ENCODE measurements at places on chromosomes 16 and 17.

DNA sequence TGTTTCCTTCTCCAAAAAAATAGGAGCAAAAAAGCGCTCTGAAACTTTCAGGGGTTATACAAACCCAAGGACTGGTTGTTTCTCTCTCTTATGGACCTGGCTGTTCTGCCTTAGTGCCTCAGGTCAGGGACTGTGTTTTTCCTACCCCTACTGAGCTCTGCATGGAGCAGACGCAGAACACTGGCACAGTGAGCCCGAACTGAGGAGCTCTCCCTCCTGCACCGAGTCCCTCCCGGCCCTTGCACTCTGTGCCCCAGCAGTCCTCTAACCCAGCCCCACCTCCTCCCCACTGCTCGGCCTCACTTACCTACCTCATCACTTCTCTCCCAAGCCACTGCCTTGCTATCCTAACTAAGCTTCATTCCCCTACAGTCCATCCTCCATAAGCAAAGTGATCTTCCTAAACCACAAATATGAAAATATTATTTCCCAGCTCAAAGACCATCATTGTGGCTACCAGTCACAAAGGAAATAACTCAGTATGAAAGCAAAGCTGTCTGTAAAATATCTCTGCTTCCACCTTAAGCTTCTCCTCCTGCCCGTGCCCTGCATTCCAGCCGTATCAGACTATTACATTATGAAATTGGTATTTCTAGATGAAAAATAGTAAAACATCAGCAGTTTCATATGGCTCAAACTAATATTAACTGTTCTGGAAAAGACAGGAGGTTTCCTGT lies 13.6 kb downstream of the MEIOB start:
- no peak for DNase-seq

GRCh38 chr17:16987830-16988601 lies 16.1 kb upstream of the TNFRSF13B start:
- no peak for DNase-seq

GRCh38 chr17:36546418-36547093 lies 1.8 kb downstream of the GGNBP2 start:
- peak; percentile 9 for DNase-seq

DNA sequence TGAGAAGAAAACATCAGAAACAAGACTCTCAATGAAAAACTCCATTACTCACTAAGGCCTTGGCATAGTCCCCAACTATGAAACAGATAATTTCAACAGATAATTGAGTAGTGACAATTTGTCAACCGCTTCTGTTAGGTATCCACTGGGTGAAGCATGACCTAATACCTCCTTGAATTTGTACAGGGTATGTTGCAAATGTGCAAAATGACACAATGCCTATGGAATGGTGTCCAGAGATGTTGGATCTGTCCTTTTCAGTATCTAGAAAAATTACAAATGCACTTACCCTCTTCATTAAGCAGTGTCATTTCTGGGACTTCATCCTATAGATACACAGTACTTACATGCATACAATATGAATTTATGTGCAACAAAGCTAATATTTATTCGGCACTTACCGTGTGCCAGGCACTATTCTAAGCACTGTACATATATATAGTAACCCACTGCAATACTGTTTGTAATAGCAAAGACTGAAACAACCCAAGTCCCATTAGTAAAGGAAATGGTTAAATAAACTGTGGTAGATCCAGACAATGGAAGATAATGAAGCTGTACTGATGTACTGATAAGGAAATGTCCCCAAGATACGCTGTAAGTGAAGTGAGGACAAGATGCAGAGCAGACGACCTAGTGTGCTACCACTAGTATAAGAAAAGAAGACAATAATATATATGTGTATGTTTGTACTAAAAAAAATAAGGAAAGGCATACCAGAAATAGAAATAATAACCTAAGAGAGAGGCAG lies 21.4 kb upstream of the SLC6A4 start:
- DNase-seq = peak; percentile 16

DNA sequence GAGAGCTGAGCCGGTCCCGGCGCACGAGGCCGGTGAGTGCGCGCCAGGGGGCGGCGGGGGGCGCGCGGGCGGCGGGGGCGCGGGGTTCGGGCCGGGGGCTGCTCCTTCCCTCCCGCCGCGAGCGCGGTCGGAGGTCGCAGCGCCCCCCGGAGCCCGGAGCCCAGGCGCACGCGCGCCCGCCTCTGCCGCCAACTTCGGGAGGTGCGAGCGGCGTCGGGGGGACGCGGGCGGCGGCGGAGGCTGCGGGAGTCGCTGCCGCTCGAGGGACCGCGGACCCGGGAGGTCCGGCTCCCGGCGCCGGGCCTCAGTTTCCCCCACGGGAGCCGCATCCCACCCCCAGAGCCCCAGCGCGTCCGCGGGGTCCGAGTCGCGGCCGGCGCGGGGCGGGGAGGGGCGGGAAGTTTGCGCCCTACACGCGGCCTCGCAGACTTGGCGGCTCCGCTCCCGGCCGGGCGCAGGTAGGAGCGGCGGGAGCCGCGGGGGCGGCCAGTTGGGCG lies at the start of gene PRR35:
PRR35 (plus strand) TSS at position 191 of the 497 bp plus-strand sequence. CDS start 2,901 bp downstream, outside the sequence.
- no peak for DNase-seq

GRCh38 chr17:79306424-79307318 lies 232.0 kb downstream of the ENGASE start:
- no peak for DNase-seq

DNA sequence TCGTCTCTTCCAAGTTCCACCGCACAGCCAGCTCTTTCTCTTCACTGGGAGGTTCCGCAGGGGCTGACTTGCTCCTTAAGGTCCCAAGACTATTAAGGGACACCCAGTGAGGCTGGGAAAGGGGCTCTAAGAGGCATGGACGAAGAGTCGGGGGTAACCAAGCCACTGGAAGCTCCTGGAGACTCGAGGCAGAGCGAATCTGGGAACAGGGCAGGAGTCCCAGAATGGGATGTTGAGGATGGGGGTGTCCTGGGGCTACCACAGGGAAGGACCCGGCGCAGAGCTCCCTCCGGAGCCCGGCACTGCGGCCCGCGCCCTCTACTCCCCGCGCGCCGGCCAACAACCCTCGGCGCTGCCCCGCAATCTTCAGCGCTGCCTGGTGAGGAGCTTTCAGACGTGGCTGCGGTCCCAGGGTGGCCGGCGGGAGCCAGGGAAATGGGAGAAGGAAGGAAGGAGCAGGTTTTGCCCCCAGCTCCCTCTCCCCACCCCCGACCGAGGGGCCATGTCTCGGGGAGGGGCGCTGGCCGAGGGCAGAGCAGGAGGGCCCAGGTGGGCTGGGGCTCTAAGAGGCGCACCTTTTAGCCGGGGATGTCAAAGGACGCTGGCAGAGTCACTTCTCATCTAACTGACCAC lies 581 bp downstream of the CHST5 start:
- no peak for DNase-seq
